Natural killer cell treated with Interleukin-12 subunit alpha and Interleukin-12 subunit beta and Interleukin-15 and Interleukin-18, amount 100 ng/mL, for 72 hours (primary cell): ENCODE measurements at places on chromosomes 13 and 19. TPM values are rescaled to one million over a fixed set of nuclear protein-coding genes. Genes with fewer than 3 reads are reported as not detected.
A peak's percentile ranks its signal among the peaks of the same experiment; 100 is the strongest.

Gene PNMA8B
- not detected for total RNA-seq

Gene PDCD2L
- total RNA-seq, result 18.2 TPM

Gene OR7A5
- total RNA-seq, result not detected

Gene CRYL1
- 5.2 TPM for total RNA-seq

Gene HPN
- 0.31 TPM for total RNA-seq

Gene CYP4F2
- total RNA-seq, result not detected

Gene SRRM5
- total RNA-seq, result 1.8 TPM

Gene ZNF28
- total RNA-seq, result 24.7 TPM

Gene ZNF541
- total RNA-seq, result not detected

Gene NAXD
- 20.7 TPM for total RNA-seq

Gene GJB2
- total RNA-seq, result 6.0 TPM

Gene ZFR2
- total RNA-seq, result 0.67 TPM

Gene CYP2S1
- not detected for total RNA-seq

Gene MAP4K1
- 81.4 TPM for total RNA-seq

Gene ZNF296
- total RNA-seq, result 5.0 TPM

- H3K36me3 ChIP-seq, result no peaks in the 10 kb centered on the region
- H3K4me3 ChIP-seq, result no peak overlapping the region
- peaks cover 8% of the 10 kb centered on the region for H3K27me3 ChIP-seq
- H3K27ac ChIP-seq, result no peak overlapping the region
- DNase-seq, result no peak
Observed at GRCh38 chr19:15506074-15506571, 2.2 kb upstream of the CYP4F22 start.

GRCh38 chr19:5001615-5002014, 32.7 kb downstream of the KDM4B start:
- no peaks in the 10 kb centered on the region for H3K36me3 ChIP-seq
- no peak overlapping the region for H3K27ac ChIP-seq
- peaks cover 19% of the 10 kb centered on the region for H3K4me1 ChIP-seq
- H3K27me3 ChIP-seq, result no peaks in the 10 kb centered on the region
- no peak for DNase-seq
- H3K4me3 ChIP-seq, result no peak overlapping the region

- no peaks in the 10 kb centered on the region for H3K36me3 ChIP-seq
- peaks cover 22% of the 10 kb centered on the region for H3K27me3 ChIP-seq
- no peak overlapping the region for H3K27ac ChIP-seq
Observed at GRCh38 chr13:39102981-39103490, 64.8 kb downstream of the NHLRC3 start.

- peaks cover 51% of the 10 kb centered on the region for H3K4me1 ChIP-seq
- no peaks in the 10 kb centered on the region for H3K27me3 ChIP-seq
- no peaks in the 10 kb centered on the region for H3K36me3 ChIP-seq
- H3K4me3 ChIP-seq, result peak overlapping the region; percentile 86
Observed at GRCh38 chr19:2166741-2167738, 3.3 kb downstream of the DOT1L start.

DNA sequence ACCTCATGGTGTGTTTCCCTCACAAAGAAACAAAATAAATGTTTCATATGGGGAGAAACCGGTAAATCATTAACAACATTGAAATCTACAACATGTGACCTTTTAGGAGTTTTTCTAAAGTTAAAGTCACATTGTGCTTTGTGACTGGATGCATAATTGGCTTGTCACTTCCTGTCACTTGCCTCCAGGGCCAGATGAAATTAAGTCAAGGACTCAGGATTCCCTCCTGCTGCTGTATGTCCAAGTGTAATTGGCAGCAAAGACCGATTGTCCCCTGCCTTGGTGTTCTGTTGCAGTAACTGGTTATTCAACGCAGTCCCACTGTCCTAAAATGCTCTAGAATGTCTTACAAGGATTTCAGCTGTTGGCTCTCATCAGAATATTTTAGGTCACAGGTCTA, 448.2 kb downstream of the LIG4 start:
- H3K27me3 ChIP-seq, result no peaks in the 10 kb centered on the region
- no peak overlapping the region for H3K27ac ChIP-seq
- no peaks in the 10 kb centered on the region for H3K36me3 ChIP-seq
- no peaks in the 10 kb centered on the region for H3K4me1 ChIP-seq
- H3K4me3 ChIP-seq, result no peak overlapping the region

DNA sequence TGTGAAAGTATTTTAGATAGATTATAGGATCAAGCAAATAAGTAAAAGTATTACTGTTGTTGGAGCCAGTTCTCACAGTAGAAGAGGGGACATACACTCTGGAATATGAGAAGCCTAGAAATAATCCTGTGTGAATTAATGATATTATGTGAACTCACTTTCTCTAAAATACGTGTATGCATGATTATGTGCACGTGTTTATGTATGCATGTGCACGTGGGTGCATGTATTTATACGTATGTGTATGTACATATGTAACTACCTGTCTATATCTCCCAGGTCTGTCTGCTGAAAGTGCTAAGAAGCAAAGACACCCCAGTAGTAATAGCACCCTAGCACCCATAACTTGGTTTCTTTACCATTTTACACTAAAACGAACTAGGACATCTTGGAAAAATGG, 41.5 kb upstream of the PDX1 start:
- H3K27me3 ChIP-seq, result peaks cover 42% of the 10 kb centered on the region
- H3K4me1 ChIP-seq, result no peaks in the 10 kb centered on the region
- H3K36me3 ChIP-seq, result no peaks in the 10 kb centered on the region
- no peak for DNase-seq

DNA sequence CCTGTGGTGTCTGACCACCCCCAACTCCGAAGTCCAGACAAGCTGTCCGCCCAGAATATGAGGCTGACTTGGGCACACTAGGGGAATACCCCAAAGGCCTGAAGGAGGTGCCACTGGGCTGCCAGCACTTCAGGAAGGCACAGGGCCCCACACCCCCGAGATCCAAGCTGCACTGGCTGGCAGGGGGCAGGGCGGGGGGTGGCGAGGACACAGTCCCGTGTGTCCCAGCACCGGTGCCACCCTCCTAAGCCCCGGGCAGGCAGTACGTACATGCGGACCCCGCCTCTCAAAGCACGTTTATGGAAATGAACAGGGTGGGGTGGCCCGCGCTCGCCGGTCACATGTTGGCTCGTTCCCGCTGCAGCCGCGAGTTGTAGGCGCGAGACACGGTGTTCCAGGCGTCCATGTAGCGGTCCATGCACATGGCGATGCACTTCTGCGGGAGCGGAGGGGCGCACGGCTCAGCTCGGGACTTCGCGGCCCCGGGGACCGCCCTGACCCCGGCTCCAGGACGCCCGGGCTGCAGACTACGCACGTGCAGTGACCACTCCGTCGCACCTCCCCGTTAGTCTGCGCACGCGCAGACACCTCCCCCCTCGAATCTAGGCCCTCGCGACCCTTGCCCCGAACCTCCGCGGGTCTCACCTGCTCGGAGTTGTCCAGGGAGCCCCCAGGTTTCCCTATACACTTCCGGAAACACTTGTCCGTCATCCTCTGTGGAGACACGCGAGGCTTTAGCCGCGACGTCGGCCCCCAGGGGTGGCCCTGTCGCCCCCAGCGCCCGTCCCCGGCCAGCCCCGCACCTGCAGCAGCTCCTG, 566 bp downstream of the TIMM13 start:
- no peak for DNase-seq
- H3K27ac ChIP-seq, result peak overlapping the region; percentile 93
- H3K4me1 ChIP-seq, result peaks cover 6% of the 10 kb centered on the region
- no peaks in the 10 kb centered on the region for H3K27me3 ChIP-seq
- H3K36me3 ChIP-seq, result no peaks in the 10 kb centered on the region

DNA sequence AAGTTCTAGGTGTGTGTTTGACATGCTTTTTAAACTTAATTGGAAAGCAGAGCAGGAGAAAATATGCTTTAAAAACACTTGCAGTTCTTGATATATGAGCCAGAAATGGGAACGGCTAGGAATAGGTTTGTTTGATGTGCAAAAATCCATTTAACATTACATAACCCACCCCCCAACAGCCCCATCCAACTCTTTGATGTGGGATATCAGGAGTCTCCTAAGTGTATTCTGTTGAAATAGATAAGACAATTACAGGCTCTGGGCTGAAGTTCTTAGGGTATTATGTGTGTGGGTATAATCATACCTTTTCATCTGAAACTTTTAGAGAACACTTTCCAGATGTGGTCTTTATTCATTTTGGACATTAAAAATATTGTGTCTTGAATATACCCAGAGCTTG, 240.4 kb upstream of the CSNK1A1L start:
- H3K27me3 ChIP-seq, result no peaks in the 10 kb centered on the region
- no peaks in the 10 kb centered on the region for H3K4me1 ChIP-seq
- no peak for DNase-seq
- H3K27ac ChIP-seq, result no peak overlapping the region
- H3K4me3 ChIP-seq, result no peak overlapping the region
- H3K36me3 ChIP-seq, result no peaks in the 10 kb centered on the region

GRCh38 chr13:31781064-31781463, 41.7 kb downstream of the RXFP2 start:
- H3K4me1 ChIP-seq, result no peaks in the 10 kb centered on the region
- H3K36me3 ChIP-seq, result no peaks in the 10 kb centered on the region
- no peak for DNase-seq
- H3K27me3 ChIP-seq, result peaks cover 13% of the 10 kb centered on the region

GRCh38 chr19:11208561-11209471, 11.5 kb upstream of the KANK2 start:
- no peaks in the 10 kb centered on the region for H3K36me3 ChIP-seq
- peaks cover 17% of the 10 kb centered on the region for H3K4me1 ChIP-seq

GRCh38 chr13:50797091-50797490, 46.4 kb downstream of the DLEU7 start:
- H3K27me3 ChIP-seq, result peaks cover 10% of the 10 kb centered on the region
- H3K27ac ChIP-seq, result no peak overlapping the region
- H3K36me3 ChIP-seq, result no peaks in the 10 kb centered on the region
- H3K4me3 ChIP-seq, result no peak overlapping the region
- peaks cover 12% of the 10 kb centered on the region for H3K4me1 ChIP-seq
- DNase-seq, result no peak

GRCh38 chr13:79808475-79808874, 327.5 kb downstream of the NDFIP2 start:
- no peak for DNase-seq
- no peaks in the 10 kb centered on the region for H3K36me3 ChIP-seq
- no peaks in the 10 kb centered on the region for H3K27me3 ChIP-seq
- peaks cover 16% of the 10 kb centered on the region for H3K4me1 ChIP-seq
- H3K27ac ChIP-seq, result no peak overlapping the region
- no peak overlapping the region for H3K4me3 ChIP-seq

- no peaks in the 10 kb centered on the region for H3K4me1 ChIP-seq
- H3K4me3 ChIP-seq, result no peak overlapping the region
- no peak for DNase-seq
- peaks cover 15% of the 10 kb centered on the region for H3K27me3 ChIP-seq
- H3K27ac ChIP-seq, result no peak overlapping the region
Observed at GRCh38 chr13:24851546-24851945, 87.6 kb downstream of the RNF17 start.

GRCh38 chr13:33937373-33938098, 119.6 kb downstream of the RFC3 start:
- no peak overlapping the region for H3K27ac ChIP-seq
- no peak overlapping the region for H3K4me3 ChIP-seq
- no peak for DNase-seq
- H3K36me3 ChIP-seq, result no peaks in the 10 kb centered on the region

- peak overlapping the region; percentile 45 for H3K4me3 ChIP-seq
- peaks cover 11% of the 10 kb centered on the region for H3K4me1 ChIP-seq
- no peaks in the 10 kb centered on the region for H3K27me3 ChIP-seq
- no peaks in the 10 kb centered on the region for H3K36me3 ChIP-seq
Observed at GRCh38 chr19:58474291-58474996, 1.7 kb upstream of the ZNF446 start.

DNA sequence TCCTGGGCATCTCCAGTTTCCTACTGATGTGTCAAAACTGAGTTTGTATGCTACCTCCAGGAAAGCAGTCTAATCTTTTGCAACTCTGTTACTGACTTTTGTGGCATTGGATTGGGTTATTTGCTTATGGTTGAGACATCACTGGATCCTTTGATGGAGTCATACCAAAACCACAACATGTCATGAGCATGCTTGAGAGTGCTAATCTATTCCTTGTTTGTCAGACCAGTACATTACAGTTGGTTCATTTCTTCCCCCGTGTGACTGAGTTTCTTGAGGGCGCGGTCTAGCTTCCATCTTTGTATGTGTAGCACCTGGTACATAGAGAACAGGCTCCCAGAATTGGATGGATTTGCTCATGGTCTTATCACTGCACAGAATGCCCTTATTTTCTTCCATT, 43.2 kb downstream of the SUGT1 start:
- no peaks in the 10 kb centered on the region for H3K27me3 ChIP-seq
- DNase-seq, result no peak
- no peak overlapping the region for H3K4me3 ChIP-seq
- H3K4me1 ChIP-seq, result peaks cover 11% of the 10 kb centered on the region

DNA sequence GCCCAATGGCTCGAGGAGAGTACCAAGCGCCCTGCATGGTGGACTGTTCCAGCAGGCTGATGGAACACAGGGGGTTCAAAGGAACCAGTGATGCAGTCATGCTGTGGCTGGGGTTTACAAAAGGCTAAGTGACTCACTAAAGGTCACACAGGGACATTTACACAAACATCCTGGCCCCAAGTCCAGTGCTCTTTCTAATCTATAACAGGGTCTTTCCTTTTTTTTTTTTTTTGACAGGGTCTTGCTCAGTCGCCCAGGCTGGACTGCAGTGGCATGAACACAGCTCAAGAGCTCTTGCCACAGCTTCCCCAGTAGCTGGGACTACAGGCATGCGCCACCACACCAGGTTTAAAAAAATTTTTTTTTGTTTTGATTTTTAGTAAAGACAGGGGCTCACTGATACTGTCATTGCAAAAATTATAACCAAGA, 2.8 kb upstream of the SLC25A15 start:
- no peak overlapping the region for H3K4me3 ChIP-seq
- H3K36me3 ChIP-seq, result no peaks in the 10 kb centered on the region
- H3K4me1 ChIP-seq, result peaks cover 5% of the 10 kb centered on the region
- no peak for DNase-seq
- no peak overlapping the region for H3K27ac ChIP-seq

GRCh38 chr19:22806418-22806817, 22.5 kb upstream of the ZNF99 start:
- H3K4me3 ChIP-seq, result no peak overlapping the region
- DNase-seq, result no peak
- no peaks in the 10 kb centered on the region for H3K27me3 ChIP-seq
- peaks cover 10% of the 10 kb centered on the region for H3K36me3 ChIP-seq

- no peak for DNase-seq
- peaks cover 28% of the 10 kb centered on the region for H3K27me3 ChIP-seq
- peak overlapping the region; percentile 4 for H3K4me3 ChIP-seq
- H3K36me3 ChIP-seq, result no peaks in the 10 kb centered on the region
- H3K27ac ChIP-seq, result no peak overlapping the region
- H3K4me1 ChIP-seq, result peaks cover 25% of the 10 kb centered on the region
Observed at GRCh38 chr19:6060600-6061375, 49.5 kb downstream of the RFX2 start.

- H3K27ac ChIP-seq, result no peak overlapping the region
- H3K4me1 ChIP-seq, result no peaks in the 10 kb centered on the region
- H3K36me3 ChIP-seq, result no peaks in the 10 kb centered on the region
- H3K4me3 ChIP-seq, result no peak overlapping the region
- no peak for DNase-seq
- H3K27me3 ChIP-seq, result no peaks in the 10 kb centered on the region
Observed at GRCh38 chr13:56917966-56918365, 222.8 kb upstream of the PRR20A start.

- no peak overlapping the region for H3K4me3 ChIP-seq
- no peaks in the 10 kb centered on the region for H3K27me3 ChIP-seq
- peaks cover 2% of the 10 kb centered on the region for H3K4me1 ChIP-seq
- no peak overlapping the region for H3K27ac ChIP-seq
Observed at GRCh38 chr19:31329819-31330218, 19.4 kb downstream of the TSHZ3 start.
